ENCODE measurements at places on chromosomes 3 and 15.

GRCh38 chr15:40192942-40193341 is 32.1 kb downstream of the BUB1B start:
- no peak for DNase-seq

- no peak for DNase-seq
These were observed 48.3 kb downstream of the MB21D2 start for GRCh38 chr3:192869131-192870031.

DNA sequence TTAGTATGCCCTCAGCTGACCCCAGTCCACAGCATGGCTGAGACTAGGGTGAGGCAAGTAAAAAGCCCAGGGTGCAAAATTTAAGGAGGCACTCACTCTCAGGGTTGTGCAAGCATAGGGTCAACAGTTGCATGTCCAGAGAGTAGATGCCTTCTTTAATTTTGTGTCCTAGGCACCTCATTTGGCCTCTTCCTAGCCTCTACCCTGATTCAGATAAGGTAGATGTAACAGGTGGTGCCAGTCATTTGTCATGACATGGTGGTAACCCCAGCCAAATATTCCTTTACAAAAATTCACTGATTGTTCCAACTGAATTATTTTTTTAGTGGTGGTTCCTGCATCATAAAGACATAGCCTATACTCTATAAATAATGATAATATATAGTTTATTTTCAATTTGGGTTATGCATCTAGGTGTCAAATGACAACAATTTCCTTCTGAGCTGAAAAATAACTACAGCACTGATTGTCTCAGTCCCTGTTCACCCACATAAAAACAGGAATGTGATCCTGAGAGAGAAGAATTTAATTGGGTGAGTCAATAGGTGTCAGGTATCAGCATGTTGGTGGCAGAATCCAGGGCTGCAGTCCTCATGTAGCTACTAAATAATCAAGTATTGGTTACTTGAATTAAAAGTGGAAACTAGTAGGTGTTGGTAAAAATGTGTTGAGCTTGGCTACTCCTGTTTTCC is 44.2 kb upstream of the TIPARP start:
- DNase-seq: no peak

DNA sequence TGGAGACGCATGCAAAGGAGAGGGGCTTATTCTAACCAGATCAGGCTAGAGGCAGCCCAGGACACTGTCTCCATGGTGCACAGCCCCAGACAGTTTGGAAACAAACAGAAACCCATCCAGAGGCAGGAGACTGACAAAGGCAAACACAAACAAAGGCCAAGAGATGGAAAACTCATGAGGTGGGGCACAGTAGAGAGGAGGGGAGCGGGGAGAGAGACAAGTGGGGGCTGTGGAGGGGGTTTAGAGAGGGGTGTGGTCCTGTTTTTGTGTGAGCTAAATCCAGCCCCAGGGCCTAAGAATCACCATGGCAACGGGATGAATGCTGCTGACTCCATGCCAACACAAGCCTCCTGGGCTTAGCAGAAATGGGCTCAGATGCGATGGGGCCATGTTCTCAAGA is 32.3 kb downstream of the PARP16 start:
- DNase-seq: no peak

DNA sequence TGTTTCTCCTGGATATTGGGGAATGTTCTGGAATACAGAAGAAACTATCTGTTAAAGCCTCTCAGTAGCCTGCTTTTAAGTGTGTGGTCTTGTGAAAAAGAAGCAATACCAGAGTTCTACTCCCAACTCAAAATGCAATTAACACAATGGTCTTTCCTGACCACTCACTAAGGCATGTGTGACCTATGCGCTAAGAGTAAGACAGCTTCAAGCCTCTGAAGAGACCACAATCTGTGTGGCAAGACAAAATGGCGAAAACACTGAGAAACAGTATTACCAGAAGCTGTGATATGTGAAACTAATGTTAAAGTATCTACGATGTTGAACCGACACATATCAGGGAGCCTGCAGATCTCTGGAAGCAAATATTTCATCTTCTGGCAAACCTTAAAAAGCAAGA is 33.8 kb downstream of the RYK start:
- DNase-seq: no peak

GRCh38 chr15:63396152-63396928 is 14.7 kb upstream of the CA12 start:
- DNase-seq: no peak

DNA sequence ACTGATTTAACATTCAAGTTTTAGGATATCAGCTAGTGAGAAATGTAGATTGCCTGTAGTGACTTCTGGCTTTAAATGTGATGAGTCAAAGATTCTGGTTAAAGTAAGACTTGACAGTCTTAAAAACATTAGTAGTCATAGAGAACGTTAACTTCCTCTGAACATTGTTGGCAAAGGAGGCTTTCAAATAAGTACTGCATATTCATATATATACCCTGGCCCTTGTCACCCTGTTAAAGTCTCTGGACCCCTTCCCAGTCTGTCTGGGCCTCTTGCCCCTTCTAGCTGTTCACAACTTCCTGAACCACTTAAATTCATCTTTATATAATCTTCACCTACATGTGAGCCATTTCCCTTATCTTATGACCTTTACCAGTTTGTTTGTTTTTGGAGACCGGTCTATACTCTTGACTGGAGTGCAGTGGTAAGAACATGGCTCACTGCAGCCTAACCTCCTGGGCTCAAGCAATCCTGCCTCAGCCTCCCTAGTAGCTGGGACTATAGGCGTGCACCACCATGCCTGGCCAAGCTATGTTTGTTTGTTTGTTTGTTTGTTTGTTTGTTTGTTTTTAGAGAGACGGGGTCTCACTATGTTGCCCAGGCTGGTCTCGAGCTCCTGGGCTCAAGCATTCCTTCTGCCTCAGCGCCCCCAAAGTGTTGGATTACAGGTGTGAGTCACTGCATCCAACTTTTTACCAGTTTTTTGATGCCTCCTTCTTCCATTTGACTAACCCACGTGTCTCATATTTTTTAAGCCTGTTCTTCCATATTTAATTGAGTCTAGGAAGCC is 64.4 kb upstream of the CRTC3 start:
- DNase-seq: no peak

DNA sequence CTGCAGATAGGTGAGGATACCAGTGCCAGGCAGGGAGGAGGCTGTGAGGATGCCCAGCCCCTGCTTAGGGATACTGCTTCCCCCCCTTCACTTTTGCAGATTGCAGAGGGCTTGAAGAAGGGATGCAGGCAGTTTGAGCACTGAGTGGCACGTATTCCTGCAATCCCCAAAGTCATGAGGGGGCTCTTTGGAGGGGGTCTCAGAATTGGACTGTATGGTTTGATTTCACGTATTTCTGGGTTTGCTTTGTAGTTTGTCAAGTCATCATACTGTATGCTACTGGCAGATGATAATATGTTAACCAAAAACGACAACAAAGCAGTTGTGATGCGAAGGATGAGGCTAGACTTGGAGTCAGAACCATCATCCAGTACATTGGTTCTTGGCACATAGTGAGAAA is 28.1 kb downstream of the CHST14 start:
- DNase-seq: no peak

GRCh38 chr3:190183121-190183520 is 62.4 kb upstream of the P3H2 start:
- no peak for DNase-seq

DNA sequence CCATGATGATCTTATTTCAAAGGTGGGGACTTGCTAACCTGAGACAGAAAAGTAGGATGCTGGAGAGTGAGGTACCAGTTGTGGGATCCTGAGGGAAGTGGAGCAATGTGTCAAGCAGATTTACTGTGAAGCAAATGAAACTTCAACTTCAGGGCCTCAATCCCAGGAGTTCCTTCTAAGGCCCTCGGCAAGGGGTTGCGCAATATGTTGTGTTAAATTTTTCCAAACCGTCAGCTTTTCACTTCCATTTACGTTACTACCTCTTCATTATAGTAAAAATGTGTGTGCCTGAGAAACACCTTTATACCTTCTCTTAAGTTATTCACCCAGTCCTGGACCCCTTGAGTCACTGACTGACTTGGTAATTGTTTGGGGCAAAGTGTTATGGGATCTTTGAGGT is 42.5 kb upstream of the KCNH8 start:
- DNase-seq: no peak

DNA sequence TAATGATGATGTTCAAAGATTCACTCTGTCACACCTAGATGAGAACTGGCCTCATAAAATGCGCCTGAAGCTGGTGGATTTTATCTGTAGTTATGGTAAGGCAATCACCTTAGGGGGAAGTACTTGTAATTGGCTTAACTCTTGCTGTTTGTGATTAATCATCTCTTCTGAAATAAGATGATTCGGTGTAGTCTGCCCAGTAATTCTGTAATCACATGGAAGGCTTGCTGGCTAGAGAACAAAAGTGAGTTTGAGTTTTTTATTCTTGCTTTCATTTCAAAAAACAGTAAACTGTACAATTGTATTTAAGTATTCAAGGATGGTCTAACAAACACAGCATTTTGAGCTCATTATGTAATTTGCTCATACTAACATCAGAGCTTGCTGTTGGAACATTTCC is 72.1 kb downstream of the OTOL1 start:
- DNase-seq: no peak

- DNase-seq: no peak
These were observed 4.4 kb upstream of the RASA2 start for GRCh38 chr3:141482245-141482922.

GRCh38 chr3:34298653-34299052 is 500.2 kb downstream of the PDCD6IP start:
- DNase-seq: no peak

DNA sequence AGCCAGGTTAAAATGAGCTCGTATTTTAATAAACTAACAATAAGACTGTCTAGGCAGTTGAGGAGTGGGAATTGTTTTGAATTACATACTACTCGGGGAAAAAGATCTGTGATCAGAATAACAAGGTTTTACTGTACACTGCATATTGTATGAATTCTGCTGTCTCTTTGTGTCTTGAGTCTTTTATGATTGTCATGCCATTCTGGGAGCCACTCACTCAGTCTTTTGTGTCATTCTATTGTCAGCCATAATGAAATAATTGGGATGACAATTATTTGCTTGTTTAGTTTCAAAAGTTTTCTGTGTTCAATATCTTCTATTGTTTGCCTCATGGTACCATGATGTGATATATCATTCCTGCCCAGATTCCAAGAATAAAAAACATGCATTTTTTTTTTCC is 339.6 kb upstream of the TBL1XR1 start:
- DNase-seq: no peak

DNA sequence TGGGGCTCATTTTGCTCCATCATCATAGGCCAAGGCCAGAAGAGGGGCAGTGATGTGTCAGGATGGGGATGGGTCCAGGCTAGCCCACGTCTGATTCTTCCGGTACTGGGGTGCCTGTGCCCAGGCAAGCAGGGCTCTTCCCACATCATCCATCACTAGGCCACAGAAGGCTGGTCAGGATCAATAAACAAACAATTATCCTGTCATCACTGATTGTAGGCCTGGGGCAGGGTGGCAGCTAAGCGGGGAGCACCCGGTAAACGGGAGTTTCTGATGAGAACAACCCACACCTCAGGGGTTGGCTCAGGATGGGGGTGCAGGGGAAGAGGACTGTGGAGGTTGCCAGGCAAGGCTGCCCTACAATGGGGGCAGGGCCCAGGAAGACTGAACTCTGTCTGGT is 18.1 kb upstream of the CACNA2D2 start:
- no peak for DNase-seq

- DNase-seq: no peak
These were observed 8.2 kb upstream of the RPP25 start for GRCh38 chr15:74964794-74965193.

Measured in GM19239 (cell line).